ENCODE measurements at places on chromosomes 2 and 18.

DNA sequence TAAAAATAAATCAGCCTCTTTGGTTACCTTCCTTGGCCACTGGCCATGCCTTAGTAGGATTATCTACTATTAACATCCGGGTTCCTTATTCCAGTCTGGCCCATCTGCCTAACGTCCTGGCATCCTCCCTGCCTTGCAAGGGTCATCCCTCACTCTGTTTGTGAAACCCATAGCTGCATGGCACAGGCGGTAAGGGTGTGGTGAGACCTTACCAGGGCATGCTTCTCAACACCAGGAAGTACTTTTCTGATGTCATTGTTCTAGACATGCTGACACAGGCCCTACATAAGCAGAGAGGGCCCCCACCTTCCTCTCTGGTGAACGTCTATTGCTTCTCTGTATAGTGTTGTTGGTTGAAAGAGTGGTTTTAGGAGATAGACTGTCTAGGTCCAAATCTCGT is 296.8 kb upstream of the SPRED2 start:
- no peak for DNase-seq

DNA sequence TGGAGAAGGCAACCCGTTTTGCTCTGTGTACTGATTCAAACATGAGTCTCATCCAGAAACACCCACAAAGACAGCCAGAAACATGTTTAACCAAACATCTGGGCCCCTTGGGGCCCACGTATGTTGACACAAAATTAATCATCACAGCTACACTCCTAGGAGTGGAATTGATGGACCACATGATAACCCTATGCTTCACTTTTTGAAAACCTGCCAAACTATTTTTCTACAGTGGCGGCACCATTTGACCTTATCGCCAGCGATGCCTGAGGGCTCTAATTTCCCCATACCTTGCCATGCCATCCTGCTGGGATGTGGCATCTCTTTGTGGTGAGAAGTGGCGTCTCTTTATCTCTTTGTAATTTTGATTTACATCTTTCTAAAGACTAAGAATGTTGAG is 38.5 kb downstream of the PSMG2 start:
- no peak for DNase-seq

- no peak for DNase-seq
These were observed 34.0 kb upstream of the PLA2R1 start for GRCh38 chr2:160096409-160096808.

DNA sequence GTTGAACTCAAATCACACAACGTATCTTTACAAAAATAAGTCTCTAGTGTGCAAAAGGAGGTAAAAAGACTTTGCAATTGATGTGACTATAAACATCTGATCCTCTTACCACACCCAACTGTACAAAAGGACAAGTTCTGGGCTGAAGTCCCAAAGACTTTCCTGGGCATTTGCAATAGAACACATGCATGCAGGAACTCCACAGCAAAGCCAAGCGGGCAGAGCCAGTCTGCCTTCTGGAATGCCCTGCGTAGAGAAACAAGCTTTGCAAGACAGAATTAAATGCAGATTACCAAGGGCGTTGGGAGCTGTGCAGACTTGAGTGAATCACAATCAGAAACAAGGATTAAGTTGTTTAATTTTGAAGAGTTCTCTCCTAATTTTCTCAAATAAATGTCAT is 208.4 kb upstream of the ZNF521 start:
- no peak for DNase-seq

DNA sequence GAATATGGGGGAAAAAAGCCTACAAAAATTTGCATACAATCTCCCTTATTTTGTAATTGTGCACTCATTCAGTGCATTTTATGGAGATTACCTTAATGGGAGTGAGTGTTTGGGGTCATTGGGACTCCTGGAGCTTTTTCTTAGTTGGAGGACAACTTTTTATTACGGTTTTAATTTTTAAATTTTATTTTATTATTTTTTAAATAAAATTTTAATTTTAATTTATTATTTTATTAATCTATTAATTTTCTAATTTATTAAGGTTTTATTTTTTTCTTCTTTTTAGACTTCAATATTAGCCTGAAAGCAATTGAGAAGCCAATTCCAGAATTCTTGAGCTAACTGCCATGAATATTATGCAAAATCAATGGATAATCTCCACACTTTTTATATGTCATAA is 355.0 kb downstream of the SOCS6 start:
- DNase-seq, result no peak

DNA sequence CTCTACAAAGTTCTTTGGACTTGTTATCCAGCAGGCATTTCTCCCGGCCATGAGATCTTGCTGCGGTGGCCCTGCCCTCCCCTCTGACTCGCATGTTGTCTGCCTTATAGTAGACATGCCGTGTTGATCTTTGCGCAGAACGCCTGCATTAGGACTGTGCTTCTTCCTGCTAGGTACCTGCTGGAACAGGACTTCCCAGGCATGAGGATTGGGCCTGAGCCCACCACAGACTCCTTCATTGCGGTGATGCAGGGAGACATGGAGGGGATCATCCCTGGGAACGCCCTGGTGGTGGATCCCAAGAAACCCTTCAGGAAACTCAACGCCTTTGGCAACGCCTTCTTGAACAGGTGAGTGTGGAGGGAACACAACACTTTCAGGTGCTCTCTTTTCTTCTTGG is 10.1 kb downstream of the EHD3 start:
- no peak for DNase-seq

DNA sequence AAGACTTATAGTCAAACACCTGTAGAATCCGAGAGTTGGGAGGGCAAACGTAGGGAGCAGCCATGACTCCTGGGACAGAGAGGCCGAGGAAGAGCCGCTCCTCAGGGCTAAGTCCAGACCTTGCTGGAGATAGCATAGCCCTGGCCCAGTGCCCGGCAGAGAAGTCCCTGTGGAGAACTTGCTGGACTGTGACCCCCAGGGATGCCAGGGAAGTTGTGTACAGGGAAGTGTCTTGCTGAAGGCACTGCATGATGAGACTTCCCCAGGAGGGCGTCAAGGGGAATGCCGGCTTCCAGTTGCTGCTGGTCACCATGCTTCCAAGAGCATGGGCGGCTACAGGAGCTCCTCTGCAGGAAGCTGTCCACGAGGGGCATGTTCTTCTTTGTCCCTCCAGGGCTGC is 8.6 kb upstream of the CNDP1 start:
- DNase-seq, result no peak

DNA sequence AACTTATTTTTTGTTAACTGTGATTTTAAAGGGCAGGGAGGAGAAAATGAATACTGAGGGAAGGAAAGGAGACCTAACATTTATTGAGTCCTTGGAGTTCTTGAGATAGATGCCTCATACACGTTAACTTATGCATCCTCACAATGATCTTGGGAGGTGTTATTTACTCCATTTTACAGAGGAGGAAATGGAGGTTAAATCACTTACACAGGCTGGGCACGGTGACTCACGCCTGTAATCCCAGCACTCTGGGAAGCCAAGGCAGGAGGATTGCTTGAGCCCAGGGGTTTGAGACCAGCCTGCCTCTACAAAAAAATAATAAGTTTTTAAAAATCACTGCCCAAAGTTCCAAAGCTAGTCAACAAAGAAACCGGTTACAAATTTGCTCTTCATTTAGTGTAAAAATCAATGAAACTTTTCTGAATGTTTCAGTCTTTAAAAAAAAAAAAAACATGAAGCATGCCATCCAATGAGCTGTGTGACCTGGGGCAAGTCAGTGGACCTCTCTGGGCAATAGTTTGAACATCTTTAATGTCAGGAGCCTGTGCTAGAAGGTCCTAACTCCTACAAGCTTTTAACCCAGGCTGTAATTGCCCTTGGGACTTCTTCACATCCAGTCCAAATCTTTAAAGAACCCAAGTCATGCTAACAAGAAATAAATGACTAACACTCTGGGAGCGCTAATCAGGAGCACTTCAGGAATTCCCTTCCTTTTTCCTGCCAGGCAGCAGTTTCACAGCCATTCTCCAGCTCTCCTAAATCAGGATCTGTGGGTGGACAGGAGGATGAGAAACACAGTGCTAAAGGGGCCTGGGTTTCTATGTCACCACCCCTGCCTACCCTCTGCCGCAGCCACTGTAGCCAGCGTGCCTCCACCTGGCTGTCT is 176.4 kb downstream of the TMEM247 start:
- no peak for DNase-seq

- DNase-seq, result no peak
These were observed 62.5 kb upstream of the SMAD7 start for GRCh38 chr18:49013291-49013691.

- no peak for DNase-seq
These were observed 63.7 kb downstream of the COPS8 start for GRCh38 chr2:237149425-237149824.

DNA sequence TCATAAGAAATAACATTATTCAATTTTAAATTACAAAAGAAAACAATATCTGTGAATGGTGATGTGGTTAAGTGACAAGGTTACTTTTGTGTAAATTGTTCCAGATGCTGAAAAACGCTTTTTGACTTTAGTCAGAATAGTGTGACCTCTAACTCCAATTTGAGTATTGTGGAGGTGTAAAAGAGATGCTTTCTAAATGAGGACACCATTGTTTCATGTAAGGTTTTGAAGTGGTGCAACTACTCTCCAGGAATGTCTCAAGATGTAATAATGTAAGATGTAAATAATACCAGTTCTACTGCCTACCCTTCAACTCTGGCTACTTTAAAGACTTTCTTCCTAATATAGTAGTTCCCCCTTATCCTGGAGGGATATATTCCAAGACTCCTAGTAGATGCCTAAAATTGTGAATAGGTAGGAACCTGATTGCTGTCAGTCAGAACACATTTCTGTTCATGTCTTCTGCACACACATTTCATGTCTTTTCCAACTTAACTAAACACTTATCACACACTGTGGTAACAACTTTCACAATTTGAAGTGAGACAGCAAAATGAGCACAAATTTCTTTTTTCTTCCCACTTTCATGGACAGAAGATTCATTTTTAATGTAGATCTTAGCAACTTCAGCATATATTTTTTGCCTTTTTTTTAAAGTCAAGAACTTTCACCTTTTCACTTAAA is 39.1 kb upstream of the PPP1R1C start:
- DNase-seq, result no peak

GRCh38 chr2:77391119-77391518 is 131.1 kb downstream of the LRRTM4 start:
- DNase-seq, result no peak

GRCh38 chr2:68689553-68690537 is 44.8 kb upstream of the ARHGAP25 start:
- DNase-seq, result peak; percentile 4

DNA sequence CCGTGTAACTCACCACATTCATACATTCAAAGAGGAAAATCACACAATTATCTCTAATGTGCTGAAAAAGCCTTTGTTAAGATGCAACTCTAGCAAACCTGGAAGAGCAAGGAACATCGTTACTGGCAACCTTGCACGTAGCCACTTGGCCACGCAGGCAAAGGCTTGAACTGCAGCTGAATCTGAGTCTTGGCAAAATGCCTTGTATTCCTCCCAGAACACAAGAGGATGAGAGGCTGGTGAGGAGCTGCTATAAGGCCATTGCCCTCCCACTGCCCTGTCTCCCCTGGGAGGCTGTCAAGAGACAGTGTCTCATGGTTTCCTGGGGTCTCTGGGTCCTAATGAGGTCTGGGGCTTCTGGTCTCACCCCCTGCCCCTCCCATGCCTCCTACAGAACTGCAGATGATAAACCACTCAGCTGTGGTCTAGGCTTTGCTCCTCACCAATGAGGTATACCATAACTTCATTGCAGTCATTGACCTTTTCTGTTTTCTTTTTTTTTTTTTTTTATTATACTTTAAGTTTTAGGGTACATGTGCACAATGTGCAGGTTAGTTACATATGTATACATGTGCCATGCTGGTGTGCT is 141.4 kb downstream of the SPP2 start:
- DNase-seq, result no peak

GRCh38 chr2:108139521-108139920 is 100.2 kb upstream of the SULT1C3 start:
- DNase-seq, result no peak

- DNase-seq, result peak; percentile 25
These were observed 147.4 kb downstream of the ZEB2 start for GRCh38 chr2:144372410-144373080.

DNA sequence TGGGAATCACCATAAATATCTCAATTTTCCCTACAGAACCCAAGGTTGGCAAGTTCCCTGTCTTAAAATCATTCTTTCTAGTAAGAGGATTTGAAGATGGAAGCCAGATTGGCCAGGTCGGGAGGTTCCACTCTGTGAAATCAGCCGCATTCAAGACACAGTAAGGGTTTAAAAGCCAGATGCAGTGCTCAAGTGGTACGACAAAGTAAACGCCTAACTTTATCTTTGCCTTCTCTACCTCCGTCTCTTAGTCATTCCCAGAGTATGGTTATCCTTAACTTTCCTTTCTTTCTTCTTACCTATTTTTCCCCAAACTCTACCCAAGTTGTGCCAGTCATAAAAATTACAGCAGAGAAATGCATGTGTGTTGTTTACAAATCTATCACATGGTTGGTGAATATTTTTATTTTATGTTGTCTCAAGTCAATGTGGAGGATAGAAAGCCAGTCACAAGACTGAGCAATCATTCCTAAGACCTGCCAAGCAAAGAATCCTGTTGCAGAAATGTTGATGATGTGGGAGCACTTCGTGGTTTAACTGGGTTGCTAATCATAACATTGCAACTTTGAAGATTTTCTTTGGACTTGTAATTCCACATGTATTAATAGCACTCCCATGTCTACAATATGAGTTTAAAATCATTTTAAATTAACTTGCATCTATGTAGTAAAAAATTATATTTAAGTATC is 62.6 kb downstream of the SLC40A1 start:
- no peak for DNase-seq

DNA sequence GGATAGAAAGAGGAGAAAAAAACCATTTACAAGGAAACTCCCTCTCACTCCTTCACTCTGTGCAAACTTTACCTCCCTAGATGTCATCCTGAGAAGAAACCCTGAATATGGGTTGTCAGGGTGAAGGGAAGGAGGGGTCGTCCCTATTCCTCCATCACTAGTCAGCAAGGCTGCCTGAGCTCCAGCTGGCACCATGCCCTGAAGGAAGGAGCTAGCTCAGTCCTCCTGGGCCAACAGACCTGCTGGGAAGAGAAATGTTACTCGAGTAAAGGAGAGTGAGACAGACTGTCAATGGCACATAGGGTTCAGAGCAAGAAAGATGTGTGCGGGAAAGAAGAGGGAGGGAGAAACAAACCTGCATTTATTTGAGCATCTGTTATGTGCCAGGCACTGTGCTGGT is 18.3 kb upstream of the EPAS1 start:
- DNase-seq, result no peak

DNA sequence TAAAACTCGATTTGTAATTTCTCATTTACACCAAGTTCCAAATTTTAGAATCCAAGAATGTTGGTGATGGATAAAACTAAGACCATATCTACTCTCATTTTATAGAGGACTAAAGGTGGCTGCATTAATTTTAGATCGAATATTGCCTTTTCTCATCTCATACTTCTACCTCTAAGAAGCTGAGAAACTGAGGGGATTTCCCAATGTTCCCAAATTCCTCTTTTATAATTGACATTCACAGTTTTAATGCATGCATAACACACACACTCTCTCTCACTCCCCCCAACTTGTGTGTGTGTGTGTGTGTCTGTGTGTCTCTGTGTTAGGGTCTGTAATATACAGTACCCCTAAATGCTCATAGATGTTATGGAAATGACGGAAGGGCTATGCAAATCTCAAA is 328.8 kb upstream of the SLC14A2 start:
- no peak for DNase-seq

- no peak for DNase-seq
These were observed 74.1 kb downstream of the PKP4 start for GRCh38 chr2:158530829-158531228.
